ENCODE measurements at places on chromosomes 3 and 15. TPM values are rescaled to one million over a fixed set of nuclear protein-coding genes. Genes with fewer than 3 reads are reported as not detected.

Gene ALS2CL
- total RNA-seq = 78.9 TPM

Gene LSAMP
- 3.5 TPM for total RNA-seq

Gene AGBL1
- not detected for total RNA-seq

Gene ATP13A5
- total RNA-seq = not detected

Gene SENP8
- 4.8 TPM for total RNA-seq

Gene CHCHD4
- total RNA-seq = 12.8 TPM

DNA sequence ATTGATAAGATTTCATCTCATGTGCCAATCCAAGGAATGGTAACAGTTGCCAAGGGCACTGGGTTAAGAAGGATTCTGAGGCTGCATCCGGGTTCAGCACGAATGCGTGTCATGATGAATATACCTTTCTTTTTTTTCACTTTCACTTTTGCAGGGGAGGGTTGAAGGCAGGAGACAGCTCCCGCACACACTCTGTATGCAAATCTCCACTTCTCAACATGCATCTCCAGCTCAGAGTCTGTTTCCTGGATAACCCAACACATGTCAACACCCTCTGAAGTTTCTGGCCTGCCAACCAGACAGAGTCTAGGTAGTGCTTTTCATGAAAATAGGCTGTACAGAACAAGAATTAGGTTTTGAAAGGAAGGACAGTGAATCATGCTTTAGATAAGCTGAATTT, 21.6 kb downstream of the B4GALT4 start:
- no peak for DNase-seq

GRCh38 chr3:31106912-31107311, 212.5 kb upstream of the GADL1 start:
- DNase-seq = no peak

DNA sequence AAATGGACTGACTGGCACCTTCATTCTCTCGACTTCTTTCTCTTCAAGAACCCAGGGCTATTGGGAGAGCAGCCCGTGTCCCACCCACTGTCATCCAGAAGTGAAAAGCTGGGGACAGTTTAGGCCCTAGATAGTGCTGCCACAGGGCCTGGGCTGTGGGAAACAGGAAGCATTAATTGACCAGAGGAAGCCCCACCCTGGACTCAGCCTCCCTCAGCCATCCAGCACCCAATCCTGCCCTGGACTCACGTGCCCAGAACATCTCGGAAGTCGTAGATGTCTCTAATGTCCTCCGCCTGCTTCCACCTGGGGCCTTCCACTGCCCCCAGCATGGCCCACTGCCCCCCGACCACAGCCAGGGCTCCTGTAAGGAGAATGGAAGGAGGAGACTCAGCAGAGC, 2.3 kb downstream of the CAMK1 start:
- no peak for DNase-seq

DNA sequence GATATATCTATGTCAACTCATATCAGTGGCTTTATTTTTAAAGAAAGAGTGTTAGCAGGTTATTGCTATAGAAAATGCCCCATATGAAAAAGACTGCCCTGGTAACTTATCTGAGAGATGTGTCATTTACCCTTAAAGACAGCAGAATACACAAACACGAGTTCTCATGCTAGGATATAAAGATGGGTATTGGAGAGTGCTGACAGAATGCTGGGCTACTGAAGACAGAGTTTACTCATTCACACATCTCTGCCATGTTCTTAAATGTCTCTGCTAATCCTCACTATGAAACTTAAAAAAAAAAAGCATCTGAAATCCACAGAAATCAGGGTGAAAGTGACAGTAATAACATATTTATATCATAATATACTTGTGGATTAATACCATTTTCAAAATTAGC, 126.7 kb downstream of the FOXP1 start:
- DNase-seq = no peak

DNA sequence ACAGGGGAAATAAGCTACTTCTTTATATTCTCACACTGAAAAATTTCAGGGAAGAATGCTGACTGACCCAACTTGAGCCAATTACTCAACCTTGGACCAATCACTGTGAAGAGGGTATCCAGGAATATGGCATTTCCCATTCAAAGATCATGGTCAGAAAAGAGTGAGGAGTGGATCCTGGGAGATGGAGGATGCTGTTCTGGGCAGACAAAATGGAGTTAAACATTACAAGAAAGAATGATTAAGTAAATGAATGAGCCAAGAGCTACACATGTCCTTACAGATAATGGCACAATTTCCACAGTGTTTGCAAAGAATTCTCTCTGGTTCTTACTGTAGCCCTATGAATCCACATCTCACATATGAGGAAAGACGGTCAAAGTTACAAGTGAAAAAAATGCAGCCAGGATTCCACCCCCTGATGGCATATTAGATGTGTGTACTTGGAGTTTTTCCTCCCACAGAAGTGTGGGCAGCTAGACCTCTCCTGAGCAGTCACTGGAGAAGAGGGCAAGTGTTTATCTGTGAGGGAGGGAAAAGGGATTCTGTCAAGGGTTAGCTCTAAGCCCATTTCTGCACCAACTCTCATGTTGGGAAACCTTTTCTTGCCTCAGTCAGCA, 33.8 kb downstream of the AMOTL2 start:
- no peak for DNase-seq

DNA sequence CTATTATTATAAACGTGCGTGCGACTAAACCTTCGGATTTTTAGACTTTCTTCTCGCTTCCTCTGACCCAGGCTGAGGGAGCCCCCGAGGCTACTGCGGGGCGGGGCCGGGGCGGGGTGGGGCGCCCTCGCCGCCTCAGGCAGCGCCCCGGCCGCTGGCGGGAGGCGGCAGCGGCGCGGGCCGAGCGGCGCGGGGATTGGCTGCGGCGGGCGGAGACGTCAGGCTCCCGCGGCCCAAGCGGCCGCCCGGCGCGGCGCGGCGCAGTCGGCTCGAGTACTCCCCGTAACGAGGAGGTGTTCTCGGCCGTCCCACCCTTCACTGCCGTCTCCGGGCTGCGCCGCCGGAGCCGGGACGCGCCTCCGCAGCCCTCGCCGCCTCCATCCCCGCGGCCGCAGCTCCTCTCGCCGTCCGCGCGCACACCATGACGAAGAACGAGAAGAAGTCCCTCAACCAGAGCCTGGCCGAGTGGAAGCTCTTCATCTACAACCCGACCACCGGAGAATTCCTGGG, at the start of gene ATP1B3:
Gene ATP1B3 (plus strand): TSS at position 263 of the 510 bp plus-strand sequence. CDS start 159 bp downstream, at position 422.
- DNase-seq = peak; percentile 83

DNA sequence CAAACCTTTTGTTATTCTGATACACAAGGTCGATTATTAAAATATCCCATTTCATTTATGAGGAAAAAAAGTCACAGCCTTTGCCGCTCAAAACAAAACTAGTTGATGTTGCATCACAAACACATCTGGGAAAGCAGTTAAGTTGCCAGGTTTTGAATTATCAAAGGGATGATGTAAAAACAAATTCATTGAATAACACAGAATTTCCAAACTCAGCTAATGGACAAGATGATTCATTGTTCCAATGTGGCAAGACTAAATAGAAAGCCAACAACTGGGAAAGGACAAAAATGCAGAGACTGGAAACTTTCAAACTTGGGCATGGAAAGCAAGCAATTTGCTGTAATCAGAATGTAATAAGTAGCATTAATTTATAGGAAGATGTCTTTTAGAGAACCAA, 610.0 kb upstream of the ZNF385D start:
- DNase-seq = no peak

DNA sequence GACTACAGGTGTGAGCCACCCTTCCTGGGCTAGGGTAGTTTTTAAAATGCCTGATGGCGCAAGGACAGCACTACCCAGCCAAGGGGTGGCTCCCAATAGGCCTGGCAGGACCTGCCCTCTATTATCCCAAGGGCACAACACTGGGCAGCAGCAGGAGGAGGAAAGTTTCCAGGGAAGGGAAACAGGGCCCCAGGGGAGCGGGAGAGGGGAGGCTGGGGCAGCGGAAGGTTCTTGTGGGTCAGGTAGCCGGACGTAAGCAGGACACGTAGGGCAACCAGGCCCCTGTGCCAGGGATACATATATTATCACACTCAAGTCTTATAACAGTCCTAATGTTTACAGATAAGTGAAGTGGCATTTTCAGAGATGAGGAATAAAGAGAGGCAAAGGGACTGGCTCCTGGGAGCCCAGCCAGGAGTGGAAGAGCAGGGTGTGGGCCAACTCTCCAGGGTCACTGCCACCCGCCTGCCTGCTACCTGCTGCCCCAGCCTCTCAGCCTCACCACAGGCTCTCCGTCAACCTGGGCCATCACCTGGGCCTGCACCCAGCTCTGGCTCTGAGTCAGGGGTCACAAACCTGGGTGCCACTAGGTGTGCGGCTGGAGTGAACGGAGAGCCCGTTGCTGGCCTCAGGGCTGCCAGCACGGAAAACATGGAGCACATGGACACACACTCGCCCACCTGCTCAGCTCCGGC, 73.2 kb upstream of the SNRPA1 start:
- DNase-seq = no peak

GRCh38 chr3:76436894-76437293, 603.0 kb upstream of the ROBO2 start:
- no peak for DNase-seq

- no peak for DNase-seq
Measured at GRCh38 chr3:134998855-134999254, 203.8 kb downstream of the EPHB1 start.

All from kidney (tissue), 22 donors.